ENCODE measurements at places on chromosomes 7 and 10. TPM values are rescaled to one million over a fixed set of nuclear protein-coding genes. Genes with fewer than 3 reads are reported as not detected.

GRCh38 chr10:72123616-72124015 lies 35.3 kb upstream of the SPOCK2 start:
- H3K27ac ChIP-seq: no peak overlapping the region
- no peaks in the 10 kb centered on the region for H3K36me3 ChIP-seq
- no peaks in the 10 kb centered on the region for H3K27me3 ChIP-seq
- no peak overlapping the region for H3K4me3 ChIP-seq
- DNase-seq: peak; percentile 57
- H3K4me1 ChIP-seq: no peaks in the 10 kb centered on the region

Gene FAM25A
- total RNA-seq: not detected

Gene HOXA10
- 16.3 TPM for total RNA-seq

DNA sequence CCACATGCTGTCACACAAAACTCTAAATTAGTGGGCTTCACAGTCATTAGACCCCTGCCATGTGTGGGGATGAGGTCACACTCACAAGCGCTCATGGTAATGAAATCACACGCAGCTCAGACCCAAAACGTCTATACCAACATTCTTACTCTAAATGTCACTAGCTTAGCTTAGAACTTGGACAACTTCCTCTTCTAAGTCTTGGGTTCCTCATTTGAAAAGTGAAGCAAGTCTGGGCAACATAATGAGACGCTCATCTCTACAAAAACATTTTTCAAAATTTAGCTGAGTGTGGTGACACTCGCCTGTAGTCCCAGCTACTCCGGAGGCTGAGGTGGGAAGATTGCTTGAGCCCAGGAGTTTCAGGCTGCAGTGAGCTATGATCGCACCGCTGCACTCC lies 92.7 kb upstream of the MACROH2A2 start:
- H3K36me3 ChIP-seq: no peaks in the 10 kb centered on the region
- H3K4me1 ChIP-seq: no peaks in the 10 kb centered on the region

GRCh38 chr10:102579328-102579727 lies 65.0 kb upstream of the TRIM8 start:
- peaks cover 25% of the 10 kb centered on the region for H3K4me1 ChIP-seq
- peak overlapping the region; percentile 35 for H3K4me3 ChIP-seq
- no peaks in the 10 kb centered on the region for H3K27me3 ChIP-seq
- DNase-seq: peak; percentile 49

Gene CPN1
- total RNA-seq: not detected

Gene PON1
- not detected for total RNA-seq

Gene LRRN3
- total RNA-seq: 1.1 TPM

Gene SLC39A12
- 0.16 TPM for total RNA-seq

Gene CDC14C
- total RNA-seq: not detected
